Activated CD8-positive, alpha-beta memory T cell treated with anti-CD3 and anti-CD28 coated beads, Interleukin-2, amount 50 U/mL, for 4 hours (primary cell): ENCODE measurements at places on chromosomes 2 and 18.

- DNase-seq, result no peak
Measured at GRCh38 chr2:157178874-157179273, 78.6 kb upstream of the GALNT5 start.

DNA sequence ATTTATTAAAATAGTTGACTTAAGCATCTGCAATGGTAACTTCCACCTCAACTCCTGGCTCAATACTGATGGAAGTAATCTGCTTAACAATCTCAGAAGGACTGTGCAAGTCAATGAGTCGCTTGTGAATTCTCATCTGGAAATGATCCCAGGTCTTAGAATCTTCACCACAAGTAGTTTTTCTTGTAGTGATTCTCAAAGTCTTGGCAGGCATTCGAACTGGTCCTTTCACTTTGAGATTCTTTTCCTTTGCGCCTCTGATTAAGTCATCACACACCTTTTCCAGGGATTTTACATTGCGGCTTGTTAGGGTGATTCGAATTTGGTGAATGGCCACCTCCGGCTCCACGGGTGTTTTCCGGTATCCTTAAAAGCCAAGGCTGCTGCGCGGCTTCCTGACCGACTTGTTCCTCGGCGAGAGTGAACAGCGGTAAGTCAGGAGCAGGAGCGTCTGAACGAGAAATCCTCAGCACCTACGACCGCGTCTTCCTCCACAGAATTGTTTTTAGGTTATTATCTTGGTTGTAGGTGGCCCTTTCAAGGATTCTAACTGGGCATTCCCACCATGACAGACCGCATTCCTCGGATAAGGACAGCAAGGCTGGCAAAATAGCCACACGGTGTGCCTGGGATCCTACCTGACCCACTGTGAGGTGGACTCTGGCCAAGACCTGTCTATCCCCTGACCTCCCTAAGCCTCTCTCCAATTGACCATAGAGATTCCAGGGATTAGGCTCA lies 23.8 kb upstream of the SLC20A1 start:
- DNase-seq, result no peak

- DNase-seq, result no peak
Measured at GRCh38 chr2:9738535-9739496, 104.5 kb upstream of the TAF1B start.

GRCh38 chr2:158889135-158889853 lies 79.1 kb upstream of the TANC1 start:
- no peak for DNase-seq

DNA sequence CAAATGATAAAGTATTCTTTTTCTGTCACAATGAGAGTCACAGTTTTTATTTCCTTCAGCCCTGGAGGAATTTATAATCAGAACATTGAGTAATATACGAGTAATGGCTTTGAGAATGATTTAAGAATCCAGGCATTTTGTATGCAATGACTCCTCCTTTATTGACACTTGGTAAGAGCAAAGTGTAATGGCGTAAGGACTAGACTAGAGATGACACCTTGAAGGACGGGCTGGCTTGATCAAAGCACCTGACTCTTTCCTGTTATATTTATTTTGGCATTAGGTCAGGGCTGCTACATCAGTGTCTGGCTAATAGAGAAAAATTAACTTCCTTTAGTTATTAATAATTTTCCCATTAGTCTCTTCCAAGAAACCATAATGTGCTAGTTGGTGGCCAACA lies 482.4 kb upstream of the GCFC2 start:
- DNase-seq, result no peak

DNA sequence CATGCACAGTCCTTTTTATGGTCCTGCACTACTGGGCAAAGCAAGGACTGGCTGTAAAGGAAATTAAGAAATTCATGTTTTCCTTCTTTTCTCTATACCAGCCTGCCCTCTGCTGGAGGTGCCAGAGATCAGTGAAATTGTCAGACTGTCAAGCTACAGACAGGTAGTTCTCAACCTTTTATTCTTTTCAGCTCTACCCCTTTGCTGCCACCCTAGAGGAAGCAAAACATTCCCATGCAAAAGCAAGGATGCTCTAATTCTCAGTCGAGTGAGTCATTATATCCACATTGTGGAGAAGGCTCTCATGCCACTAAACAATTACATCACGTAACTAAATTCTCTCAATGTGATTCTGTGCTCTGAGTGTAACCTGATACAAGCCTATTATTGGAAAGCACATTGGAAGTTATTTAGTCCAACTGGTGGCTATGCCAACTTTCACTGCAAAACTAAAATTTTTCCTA lies 25.0 kb upstream of the RAPGEF4 start:
- peak; percentile 39 for DNase-seq

- DNase-seq, result no peak
Measured at GRCh38 chr18:69383186-69383585, 17.5 kb upstream of the DOK6 start.

GRCh38 chr2:230908092-230908594 lies 16.9 kb downstream of the GPR55 start:
- DNase-seq, result peak; percentile 9

DNA sequence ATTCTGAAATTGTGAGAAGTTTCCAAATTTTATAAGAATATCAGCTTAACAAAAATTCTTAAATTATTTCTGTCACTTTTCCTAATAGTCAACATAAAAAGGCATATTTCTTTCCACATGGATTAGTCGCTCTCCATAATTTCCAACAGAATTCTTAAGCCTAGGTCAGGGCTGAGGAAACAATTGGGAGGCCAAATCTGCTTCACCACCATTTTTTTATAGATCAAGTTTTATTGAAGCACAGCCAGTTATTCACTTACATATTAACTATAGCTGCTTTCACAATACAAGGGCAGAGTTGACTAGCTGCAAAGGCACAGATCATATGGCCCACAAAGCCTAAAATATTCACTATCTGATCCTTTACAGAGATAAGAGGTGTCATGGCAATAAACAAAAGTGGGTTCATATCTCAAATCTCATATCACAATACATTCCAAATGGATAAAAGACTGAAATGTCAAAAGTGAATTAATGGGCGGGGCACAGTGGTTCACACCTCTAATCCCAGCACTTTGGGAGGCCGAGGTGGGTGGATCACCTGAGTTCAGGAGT lies 18.7 kb downstream of the MEMO1 start:
- DNase-seq, result no peak

GRCh38 chr18:10840743-10841142 lies 308.6 kb downstream of the PIEZO2 start:
- DNase-seq, result no peak

GRCh38 chr2:168525020-168525419 lies 68.9 kb downstream of the CERS6 start:
- DNase-seq, result no peak

GRCh38 chr2:158690823-158691222 lies 104.3 kb upstream of the DAPL1 start:
- no peak for DNase-seq

- DNase-seq, result no peak
Measured at GRCh38 chr2:131093696-131094462, 619 bp upstream of the FAM168B start.

GRCh38 chr2:225052703-225053102 lies 10.4 kb upstream of the DOCK10 start:
- DNase-seq, result no peak

- no peak for DNase-seq
Measured at GRCh38 chr2:46909150-46909549, 6.5 kb downstream of the MCFD2 start.

GRCh38 chr2:124804014-124804940 lies 779.2 kb downstream of the CNTNAP5 start:
- DNase-seq, result no peak

DNA sequence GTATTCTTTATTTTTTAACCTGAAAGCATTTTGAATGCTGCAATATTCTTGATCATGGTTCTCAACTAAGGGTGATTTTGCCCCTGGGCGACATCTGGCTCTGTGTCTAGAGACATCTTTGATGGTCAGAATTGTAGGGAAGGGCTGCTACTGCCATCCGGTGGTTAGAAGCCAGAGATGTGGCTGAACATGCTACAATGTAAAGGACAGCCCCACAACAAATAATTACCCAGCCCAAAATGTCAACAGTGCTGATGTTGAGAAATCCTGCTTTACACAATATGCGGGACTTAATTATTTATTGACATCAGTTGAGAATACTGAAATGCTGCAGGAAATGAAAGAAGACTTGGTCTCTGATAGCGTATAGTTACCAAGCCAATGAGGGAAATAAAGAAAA lies 37.5 kb upstream of the SERPINB2 start:
- no peak for DNase-seq

DNA sequence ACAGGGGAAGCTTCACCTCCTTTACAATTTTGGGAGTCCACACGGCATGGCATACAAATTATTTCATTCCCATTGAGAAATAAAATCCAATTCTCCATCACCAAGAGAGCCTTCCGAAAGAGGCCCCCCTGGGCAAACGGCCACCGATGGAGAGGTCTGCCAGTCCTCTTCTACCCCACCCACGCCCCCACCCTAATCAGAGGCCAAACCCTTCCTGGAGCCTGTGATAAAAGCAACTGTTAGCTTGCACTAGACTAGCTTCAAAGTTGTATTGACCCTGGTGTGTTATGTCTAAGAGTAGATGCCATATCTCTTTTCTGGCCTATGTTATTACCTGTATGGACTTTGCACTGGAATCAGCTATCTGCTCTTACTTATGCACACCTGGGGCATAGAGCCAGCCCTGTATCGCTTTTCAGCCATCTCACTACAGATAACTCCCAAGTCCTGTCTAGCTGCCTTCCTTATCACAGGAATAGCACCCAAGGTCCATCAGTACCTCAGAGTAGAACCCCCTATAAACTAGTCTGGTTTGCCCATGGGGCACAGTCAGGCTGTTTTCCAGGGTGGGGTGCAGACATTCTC lies 58.3 kb downstream of the BCL11A start:
- DNase-seq, result no peak

DNA sequence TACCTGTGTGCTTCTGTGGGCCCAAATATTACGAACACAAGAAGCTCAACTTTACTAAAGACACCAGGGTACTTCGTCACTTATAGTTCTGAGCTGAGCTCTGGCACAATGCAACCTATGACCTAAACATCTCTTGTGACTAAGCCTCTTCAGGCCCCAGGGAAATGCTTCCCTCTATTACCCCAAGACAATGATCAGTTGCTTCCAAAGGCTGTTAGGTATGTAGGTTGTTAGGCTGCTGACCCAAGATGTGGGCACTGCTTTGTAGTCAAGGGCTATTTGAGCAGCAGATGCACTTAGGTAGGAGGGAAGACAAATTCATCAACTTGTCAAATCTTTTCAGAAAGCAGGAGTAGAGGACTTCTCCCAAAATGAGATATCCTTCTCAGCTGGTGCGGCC lies 640.1 kb downstream of the EPHA4 start:
- no peak for DNase-seq

GRCh38 chr2:128444121-128444771 lies 125.6 kb upstream of the HS6ST1 start:
- peak; percentile 9 for DNase-seq

GRCh38 chr2:205947621-205948495 lies 138.1 kb downstream of the INO80D start:
- peak; percentile 50 for DNase-seq

DNA sequence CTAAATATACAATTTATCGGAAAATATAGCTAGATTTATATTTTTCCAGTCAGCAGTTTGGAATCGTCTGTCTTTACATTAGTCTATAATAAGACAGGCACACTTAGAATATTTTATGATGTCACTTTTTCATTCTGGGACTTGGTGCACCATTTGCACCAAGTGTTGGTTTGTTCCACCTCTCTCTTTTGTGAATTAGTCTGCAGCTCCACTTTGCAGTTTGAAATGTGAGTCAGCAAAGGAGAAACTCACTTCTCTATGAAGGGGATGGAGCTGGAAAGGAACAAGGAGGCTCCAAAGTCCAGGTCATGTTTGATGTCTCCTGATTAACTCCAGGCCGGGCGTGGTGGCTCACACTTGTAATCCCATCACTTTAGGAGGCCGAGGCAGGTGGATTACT lies 63.8 kb upstream of the RTN4 start:
- DNase-seq, result no peak

DNA sequence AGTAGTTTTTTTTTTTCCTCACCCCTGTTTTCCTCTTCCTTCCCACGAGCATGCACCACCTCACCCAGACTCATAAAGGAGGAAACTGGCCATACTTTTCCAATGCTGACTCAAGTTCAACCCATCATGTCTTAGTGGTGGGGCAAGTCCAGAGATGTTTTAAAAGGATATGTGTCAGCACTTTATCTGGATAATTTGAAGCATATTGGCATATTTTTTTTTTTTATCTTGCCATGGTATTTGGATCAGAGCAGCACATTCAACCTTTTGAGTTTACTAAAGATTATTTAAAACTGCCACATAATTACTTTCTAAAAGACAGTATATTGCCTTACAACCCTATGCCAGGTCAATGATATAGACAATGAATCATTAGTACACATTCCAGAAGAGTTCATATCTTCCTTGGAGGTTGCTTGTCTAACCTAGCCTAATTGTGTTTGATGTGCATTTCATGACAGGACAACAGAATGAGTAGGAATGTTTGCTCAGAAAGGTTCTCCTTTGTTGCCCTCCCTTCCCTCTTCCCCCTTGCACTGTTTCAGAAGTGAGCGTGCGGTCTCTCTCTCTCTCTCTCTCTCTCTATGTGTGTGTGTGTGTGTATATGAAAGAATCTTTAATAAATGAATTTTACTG lies 950.7 kb upstream of the FAM98A start:
- no peak for DNase-seq

- DNase-seq, result no peak
Measured at GRCh38 chr2:179861416-179862067, at the start of gene ZNF385B. Gene ZNF385B (minus strand): TSS chr2:179861612.

DNA sequence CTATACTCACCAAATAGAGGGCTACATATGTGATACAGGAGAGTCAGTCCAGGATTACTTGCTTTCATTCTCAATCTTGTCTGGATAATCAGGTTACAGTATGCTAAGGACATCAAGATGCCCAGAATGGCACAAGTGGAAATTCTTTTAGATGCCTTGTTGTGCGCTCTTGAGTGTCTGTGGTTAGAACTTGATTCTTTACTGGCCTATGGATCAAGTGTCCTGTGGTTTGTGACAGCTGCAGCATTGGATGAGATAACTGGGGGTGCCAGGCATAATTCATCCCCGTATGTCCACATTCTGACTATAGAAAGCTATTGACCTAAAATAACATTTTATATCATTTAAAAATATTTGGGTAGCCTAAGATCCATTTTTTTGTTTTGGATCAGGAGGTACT lies 40.1 kb downstream of the CDC42EP3 start:
- no peak for DNase-seq

- DNase-seq, result no peak
Measured at GRCh38 chr2:8103085-8103708, 578.7 kb upstream of the ID2 start.

DNA sequence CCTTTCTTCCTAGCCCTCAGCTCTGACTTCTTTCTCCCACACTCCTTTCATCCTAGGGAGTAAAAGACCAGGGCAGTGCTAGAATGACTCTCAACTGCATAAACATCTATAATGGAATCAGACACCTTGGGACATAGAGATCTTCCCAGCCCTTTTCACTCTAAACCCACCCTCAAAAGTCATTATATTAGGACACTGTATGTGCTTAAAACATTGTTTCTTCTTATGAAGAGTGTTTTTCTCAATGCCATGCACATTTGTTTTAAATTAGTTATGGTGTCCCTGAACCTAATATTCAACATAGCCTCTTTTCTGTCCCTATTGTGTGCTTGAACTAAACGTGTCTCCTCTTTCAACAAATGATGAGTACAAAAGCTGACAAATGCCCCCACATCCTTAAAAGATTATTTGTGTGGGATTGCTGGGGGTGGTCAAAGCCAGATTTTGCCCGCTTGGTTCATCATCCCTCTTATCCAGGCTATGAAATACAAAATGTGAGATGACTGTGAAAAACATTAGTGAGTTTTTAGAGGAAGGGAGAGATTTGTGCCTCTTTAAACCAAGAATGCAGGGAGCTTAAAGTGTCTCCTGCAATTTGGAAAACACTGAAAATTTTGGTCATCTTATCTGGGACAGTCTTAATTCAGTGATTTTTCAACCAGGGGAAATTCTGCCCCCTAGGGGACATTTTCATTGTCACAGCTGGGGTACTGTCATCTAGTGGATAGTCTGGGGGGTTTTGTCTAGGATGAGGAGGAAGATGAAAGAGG lies 29.0 kb downstream of the SERPINB5 start:
- DNase-seq, result no peak
